NCI-H1417 (cell line): ENCODE measurements at places on chromosomes 11 and 22.

DNA sequence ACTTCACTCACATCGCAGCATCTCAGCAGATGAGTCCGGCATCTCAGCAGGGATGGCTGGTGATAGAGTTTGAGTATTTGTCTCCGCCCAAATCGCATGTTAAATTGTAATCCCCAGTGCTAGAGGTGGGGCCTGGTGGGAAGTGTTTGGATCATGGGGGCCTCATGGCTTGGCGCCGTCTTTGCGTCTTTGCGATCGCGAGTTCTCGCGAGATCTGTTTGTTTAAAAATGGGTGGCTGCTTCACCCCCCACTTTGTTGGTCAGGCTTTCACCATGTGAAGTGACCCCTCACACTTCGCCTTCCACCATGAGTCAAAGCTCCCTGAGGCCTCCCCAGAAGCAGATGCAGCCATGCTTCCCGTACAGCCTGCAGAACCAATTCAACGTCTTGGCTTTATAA lies 3.0 kb upstream of the RRP7A start:
- no peak for DNase-seq

DNA sequence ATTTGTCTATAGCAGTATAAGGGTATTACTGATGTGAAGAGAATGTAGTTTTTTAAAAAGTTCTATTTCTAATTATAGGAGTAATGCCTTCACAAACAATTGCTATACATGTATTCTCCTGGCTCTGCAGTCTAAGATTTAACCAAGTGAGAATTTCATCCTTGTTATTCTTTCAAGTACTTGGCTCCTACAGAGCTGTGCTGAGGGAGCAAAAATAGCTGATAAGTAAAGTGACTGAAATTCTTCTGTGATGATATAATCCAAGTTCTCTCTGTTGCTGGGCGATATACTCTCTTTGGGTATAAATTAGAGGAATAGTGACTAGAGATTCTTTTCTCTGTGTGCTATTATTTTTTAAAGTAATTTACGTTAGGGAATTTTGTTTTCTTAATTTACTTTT lies 68.0 kb downstream of the PGR start:
- no peak for DNase-seq

GRCh38 chr11:93532806-93533205 lies 10.4 kb downstream of the SMCO4 start:
- no peak for DNase-seq

DNA sequence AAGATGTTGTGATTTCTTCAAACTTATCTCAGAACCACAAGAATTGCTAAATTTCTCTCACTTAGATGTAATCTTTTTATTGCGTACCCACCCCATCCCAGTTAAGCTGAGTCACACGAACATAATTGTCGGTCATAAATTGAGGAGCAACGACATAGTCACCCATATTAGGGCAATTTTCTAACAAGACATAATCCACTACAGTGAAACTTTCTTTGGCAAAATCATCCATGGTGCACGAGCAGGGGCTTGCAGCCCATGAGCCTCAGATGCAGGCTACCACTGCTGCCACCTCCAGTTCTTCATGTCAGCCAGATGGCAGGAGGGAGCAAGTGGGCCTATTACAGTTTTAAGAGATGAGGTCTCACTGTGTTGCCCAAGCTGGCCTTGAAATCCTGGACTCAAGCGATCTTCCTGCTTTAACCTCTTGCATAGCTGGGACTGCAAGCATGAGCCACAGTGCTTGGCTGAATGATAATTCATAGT lies 70.3 kb upstream of the GRK2 start:
- DNase-seq = no peak

DNA sequence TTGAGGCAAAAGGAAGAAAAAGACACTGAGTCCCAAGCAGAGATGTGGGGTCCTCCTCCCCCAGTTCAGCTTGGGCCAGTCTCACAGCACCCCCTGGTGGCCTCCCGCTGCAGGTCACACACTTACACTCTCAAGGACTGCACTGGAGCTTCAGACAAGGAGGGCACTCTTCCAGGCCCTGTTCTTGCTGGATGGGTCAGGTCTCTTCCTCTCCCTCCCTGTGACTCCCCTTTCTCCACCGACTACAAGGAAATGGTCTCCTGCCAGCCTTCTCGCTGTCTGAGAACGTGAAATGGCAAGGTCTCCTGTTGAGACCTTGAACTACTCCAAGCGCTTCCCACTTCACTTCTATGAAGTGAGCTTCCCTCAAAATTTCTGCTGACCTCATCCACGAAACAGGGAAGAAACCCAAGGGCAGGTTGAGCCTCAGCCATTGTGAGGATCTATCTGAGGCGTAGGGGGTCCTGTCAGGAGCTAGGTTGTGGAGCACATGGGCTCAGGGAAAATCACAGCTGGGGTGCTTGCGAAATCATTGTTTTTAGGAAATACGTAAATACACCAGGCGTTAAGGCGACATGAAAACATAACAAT lies 11.2 kb upstream of the IGLL1 start:
- peak; percentile 11 for DNase-seq

- peak; percentile 81 for DNase-seq
These were observed 30.4 kb downstream of the NEAT1 start for GRCh38 chr11:65452806-65453490.

GRCh38 chr11:122322329-122322728 lies 206.3 kb upstream of the BLID start:
- no peak for DNase-seq

- no peak for DNase-seq
These were observed 1.0 kb upstream of the C11orf96 start for GRCh38 chr11:43941257-43941994.

DNA sequence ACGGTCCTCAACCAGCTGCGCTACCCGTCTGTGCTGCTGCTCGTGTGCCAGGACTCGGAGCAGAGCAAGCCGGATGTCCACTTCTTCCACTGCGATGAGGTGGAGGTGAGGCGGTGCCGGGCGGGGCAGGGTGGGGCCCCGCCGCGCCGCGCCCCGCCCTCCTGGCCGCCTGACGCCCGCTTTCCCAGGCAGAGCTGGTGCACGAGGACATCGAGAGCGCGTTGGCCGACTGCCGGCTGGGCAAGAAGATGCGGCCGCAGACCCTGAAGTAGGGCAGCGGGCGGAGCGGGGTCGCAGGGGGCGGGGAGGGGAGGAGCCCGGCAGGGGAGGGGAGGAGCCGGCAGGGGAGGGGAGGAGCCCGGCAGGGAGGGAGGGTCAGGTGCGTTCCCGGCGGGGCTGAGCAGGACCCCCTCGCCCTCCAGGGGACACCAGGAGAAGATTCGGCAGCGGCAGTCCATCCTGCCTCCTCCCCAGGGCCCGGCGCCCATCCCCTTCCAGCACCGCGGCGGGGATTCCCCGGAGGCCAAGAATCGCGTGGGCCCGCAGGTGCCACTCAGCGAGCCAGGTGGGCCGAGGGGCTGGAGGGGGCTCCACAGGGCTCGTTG lies 14.7 kb downstream of the EPS8L2 start:
- DNase-seq = no peak

DNA sequence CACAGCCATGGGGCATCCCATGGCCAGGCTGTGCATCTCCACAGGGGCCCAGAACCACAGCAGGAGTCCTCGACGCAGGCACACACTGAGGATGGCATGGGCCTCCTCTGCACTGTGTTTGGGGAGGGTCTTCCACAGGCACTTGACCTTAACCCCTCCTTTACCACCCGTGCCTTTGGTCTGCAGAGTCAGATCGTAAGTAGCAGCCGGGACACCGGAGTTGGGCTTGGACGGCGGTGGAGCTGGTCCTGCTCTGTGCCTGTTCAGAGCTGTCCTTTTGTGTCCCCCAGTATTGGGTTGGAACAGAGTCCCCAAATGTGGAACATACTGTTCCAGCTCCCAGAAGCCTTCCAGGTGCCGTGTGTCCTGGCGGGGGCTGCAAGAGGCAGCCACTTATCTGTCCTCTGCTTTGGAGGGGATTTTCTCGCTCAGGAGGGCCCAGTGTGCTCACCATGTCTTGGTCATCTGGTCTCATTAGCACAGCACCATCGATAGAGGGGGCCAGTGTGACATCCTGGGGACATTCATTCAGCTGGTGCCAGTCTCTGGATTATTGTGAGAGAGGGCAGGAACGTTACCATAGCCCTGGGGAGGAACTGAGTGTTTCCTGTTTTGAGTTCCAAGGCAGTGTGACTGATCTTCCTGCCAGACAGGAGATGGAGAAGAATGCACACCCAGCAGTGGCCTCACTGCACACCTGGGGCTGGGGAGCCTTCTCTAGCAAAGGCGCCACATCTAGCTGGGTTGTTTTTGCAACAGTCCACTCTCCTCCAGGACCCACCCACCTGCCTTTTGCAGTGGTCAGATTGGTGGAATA lies 12.4 kb downstream of the CRELD2 start:
- peak; percentile 50 for DNase-seq

DNA sequence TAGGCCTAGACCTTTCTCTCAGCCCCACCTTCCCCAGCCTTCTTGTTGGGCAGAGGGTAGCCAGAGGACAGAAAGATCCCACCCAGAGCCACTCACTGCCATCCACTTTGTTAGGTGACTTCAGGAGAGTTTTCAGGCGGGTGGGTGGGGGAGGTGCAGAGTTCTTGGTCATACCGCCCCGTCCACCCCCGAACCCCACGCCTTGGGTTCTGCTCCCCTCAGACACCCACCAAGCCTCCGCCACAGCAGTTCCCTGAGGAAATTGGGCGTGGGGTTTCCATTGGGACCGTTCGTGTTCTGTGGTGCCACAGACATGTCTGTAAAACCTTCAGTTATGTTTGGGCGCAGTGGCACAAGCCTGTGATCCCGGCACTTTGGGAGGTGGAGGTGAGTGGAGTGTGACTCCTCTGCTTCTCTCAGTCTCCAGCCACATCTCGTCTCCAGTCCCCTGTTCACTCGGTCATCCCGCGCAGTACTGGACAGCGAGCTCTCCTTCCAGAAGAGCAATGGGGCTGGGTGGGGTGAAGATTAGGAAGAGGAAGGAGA lies 1.5 kb downstream of the MIF start:
- no peak for DNase-seq

- no peak for DNase-seq
These were observed 2.2 kb downstream of the PLAAT5 start for GRCh38 chr11:63488789-63489188.

DNA sequence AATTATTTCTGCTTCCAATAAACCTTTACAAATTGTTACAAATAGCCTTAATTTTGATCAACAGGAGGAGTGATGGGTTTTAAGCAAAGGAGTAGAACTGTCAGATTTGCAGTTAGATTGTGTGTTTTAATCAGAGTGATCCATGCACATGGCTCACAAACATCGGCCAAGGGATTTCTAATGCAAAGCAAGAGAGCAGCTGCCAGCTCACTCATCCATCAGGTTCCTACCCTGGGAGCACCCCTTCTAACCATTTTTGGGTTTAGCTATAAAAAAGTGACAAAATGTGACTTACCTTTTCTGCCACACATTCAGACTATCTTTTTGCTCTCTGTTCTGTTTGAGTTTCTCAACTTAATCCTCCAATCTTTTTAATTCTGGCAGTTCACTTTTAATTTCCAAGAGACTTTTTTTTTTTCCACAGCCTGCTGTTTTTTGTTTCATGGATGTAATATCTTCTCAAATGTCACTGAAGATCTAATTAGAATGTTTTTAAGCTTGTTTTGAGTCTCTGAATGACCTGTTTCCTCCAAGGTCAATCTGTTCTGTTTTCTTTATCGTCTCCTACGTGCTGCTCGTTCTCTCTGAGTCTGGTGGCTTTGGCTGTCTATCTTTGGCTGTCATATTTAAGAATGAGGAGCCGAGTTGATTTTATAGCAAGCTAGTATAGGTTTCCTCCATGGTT lies 6.0 kb downstream of the IZUMO1R start:
- DNase-seq = no peak

GRCh38 chr22:48323746-48324145 lies 1503.9 kb downstream of the BRD1 start:
- no peak for DNase-seq

GRCh38 chr11:9700105-9700801 lies 36.4 kb downstream of the SWAP70 start:
- DNase-seq = no peak

- DNase-seq = no peak
These were observed 89.1 kb downstream of the MTMR3 start for GRCh38 chr22:29972121-29972520.

- peak; percentile 21 for DNase-seq
These were observed 309.1 kb downstream of the SWAP70 start for GRCh38 chr11:9972989-9973388.

DNA sequence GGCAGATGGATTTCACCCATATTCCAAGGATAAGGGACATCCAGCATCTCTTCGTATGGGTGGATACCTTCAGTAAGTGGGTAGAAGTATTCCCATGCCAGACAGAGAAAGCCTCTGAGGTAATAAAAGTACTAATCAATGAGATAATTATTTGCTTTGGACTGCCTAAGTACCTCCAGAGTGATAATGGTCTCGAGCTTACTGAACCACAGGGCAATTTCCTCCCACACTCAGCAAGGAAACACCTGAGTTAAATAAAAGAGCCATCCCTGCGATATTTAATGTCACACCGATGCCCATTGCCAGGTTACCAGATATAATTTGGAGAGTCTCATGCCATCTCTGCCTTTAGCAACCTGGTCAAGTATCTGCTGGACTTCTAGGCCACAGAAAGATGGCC lies 70.6 kb upstream of the MPEG1 start:
- DNase-seq = peak; percentile 33

GRCh38 chr11:125807909-125808308 lies 20.0 kb downstream of the PATE3 start:
- DNase-seq = no peak

- no peak for DNase-seq
These were observed 327 bp upstream of the CACNA1I start for GRCh38 chr22:39570226-39570625.

- DNase-seq = no peak
These were observed 17.1 kb downstream of the HSD17B12 start for GRCh38 chr11:43697679-43698078.

- no peak for DNase-seq
These were observed 152.8 kb upstream of the ZBED5 start for GRCh38 chr11:11010624-11011127.

GRCh38 chr11:2474059-2474901 lies 29.5 kb downstream of the KCNQ1 start:
- DNase-seq = no peak

GRCh38 chr11:117862019-117862725 lies 14.3 kb downstream of the FXYD6 start:
- DNase-seq = no peak

DNA sequence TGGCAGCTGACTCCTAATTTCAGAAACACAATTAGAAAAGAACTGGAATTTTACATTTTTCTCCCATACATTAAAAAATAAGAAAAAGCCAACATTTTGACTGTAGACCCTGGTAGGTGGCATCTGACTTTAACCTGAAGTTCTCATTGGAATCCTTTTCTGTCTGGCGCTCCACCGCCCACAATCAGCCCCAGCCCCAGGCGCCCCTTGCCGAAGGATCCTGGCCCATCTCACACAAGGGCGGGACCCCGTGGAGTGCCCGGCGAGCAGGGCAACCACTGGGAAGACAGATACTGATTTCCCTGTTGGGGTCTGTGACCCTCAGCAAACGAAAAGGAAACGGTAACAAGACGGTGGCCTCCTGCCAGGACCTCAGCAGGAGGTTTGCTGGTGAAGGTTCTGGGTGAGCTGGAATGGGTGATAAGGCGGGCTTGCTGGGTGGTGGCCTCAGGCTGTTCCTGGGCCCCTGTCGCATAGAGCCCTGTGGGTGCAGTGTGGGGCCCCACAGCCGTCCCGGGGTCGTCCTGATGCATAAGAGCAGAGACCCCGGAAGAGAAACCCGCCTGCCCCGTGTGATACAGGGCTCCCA lies 15.7 kb downstream of the TSPO start:
- no peak for DNase-seq
